GM04504 (cell line): ENCODE measurements at places on chromosomes 1 and 21.

- no peak for DNase-seq
These were observed 5.7 kb upstream of the FASLG start for GRCh38 chr1:172653015-172653709.

- no peak for DNase-seq
These were observed 15.2 kb downstream of the SCYL3 start for GRCh38 chr1:169878498-169878897.

DNA sequence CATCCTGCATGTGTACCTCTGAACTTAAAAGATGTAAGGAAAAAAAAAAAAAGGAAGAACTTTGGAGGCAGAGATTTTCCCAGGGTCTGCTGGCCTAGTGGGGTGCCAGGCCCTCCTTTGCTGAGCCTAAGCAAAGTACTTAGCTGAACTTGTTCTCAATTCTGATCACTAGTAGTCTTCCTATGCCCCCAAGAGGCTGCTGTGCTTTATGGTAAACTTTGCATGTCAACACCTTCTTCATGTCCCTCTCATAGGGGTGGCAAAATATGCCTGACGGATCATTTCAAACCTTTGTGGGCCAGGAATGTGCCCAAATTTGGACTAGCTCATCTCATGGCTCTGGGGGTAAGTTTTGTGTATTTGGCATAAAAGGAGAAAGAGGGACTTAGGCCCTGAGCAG, 1.4 kb upstream of the USP21 start:
- no peak for DNase-seq

GRCh38 chr1:18415448-18416027, 65.2 kb upstream of the KLHDC7A start:
- DNase-seq = no peak

DNA sequence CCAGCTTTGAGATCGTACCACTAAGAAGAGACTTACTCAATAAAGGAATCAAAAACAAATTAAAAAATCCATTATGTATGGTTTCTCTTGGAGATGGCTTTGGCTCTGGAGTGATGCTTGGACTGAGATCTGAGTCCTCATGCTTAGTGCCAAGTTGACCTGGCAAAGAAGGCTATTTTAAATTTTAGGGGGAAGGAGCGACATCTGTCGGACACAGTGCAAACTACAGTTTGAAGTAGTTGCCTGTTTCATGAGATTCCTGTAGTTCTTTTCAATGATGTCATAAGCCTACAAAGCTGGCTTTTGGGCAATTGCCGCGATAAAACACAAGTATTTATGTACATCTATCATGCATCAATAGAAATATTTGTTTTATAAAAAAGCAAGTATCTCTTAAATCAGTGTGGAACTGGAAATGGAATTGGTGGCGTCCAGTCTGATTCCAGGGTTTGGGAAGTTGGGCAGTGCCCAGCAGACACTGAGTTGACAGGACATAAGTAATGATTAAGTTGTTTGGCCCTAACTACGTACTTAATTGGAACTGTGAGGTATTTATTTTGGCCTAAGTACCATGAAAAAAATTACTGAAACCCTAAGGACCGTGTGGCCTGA, 50.0 kb downstream of the TBCE start:
- peak; percentile 67 for DNase-seq

- DNase-seq = no peak
These were observed 4.6 kb downstream of the TMPRSS3 start for GRCh38 chr21:42391297-42391696.

DNA sequence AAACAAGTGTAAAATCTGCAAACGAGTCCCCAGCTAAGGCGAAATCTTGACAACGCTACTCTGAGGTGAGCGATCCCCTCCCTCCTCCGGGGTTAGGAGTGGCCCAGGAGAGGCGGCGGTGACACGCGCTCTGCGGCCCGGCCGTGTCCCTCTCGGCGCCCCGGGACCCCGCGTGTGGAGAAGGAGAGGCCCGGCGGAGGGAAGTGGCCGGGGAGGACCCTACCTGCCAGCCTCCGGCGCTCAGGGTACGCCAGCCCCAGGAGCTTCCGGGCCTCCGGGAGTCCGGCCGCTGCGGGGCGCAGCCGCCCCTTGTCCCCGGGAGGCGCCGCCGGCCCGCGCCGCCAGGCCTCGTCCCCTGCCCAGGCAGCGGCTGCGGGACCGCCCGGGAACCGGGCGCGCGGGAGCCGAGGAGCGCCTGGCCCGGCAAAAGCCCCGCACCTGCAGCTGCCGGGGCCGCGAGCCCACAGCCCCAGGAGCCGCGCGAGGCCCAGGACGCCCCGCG, 543 bp downstream of the ABCB10 start:
- no peak for DNase-seq
